ENCODE measurements at places on chromosomes 11 and 22. TPM values are rescaled to one million over a fixed set of nuclear protein-coding genes. Genes with fewer than 3 reads are reported as not detected.

MIOX gene
- 0.34 TPM for total RNA-seq

RASD2 gene
- not detected for total RNA-seq

FADS2 gene
- total RNA-seq = 10.9 TPM

HEPHL1 gene
- total RNA-seq = not detected

KBTBD3 gene
- total RNA-seq = 2.4 TPM

GALNT18 gene
- total RNA-seq = 4.6 TPM

SART1 gene
- total RNA-seq = 230 TPM

TRIM6 gene
- 3.4 TPM for total RNA-seq

PRCP gene
- total RNA-seq = 24.8 TPM

EPS8L2 gene
- total RNA-seq = 31.8 TPM

MS4A5 gene
- not detected for total RNA-seq

SERHL2 gene
- 0.98 TPM for total RNA-seq

BEST1 gene
- total RNA-seq = 3.8 TPM

IL17REL gene
- total RNA-seq = not detected

NAA40 gene
- 10.1 TPM for total RNA-seq

KCNA4 gene
- total RNA-seq = 0.08 TPM

RTN4R gene
- 1.9 TPM for total RNA-seq

OR52E5 gene
- total RNA-seq = not detected

TMEM191B gene
- total RNA-seq = 0.23 TPM

IL17RA gene
- total RNA-seq = 4.7 TPM

LRRN4CL gene
- 0.21 TPM for total RNA-seq

ZNF215 gene
- 4.3 TPM for total RNA-seq

Data from A375 (cell line).